NCI-H345 (cell line): ENCODE measurements at places on chromosomes 12 and 14.

GRCh38 chr12:127750076-127750840 is 516.7 kb upstream of the TMEM132C start:
- DNase-seq = no peak

DNA sequence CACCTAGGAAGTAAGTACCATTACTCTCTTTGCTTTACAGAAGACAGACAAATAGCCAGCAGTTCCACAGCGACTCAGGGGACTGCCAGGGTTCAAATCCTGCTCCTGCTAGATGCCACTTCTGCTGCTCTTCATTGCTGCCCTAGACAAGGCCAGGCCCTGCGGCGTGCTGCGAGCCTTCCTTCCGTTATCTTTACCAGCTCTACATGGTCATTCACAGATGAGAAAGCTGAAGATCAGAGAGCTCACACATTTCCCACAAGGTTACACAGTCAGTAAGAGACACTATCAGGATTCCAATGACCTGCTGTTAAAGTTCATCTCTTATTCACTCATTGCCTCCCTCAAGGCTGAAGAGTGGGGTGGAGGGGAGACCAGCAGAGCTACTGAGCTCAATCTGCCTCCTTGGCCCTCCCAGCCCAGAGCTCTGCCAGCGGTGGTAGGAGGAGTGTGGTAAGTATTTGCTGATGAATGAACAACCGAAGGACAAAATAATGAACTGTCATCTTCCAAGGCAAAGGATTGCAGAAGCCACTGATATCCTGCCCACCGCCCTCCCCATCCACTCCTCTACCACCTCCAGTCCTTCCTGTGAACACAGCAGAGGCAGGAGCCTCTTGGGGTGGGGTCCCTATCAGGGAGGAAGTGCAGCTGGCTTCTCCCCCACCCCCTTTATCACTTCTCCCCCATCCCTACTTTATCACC is 14.6 kb upstream of the HDAC7 start:
- DNase-seq = no peak

- DNase-seq = no peak
Measured at GRCh38 chr14:57833323-57833722, 32.6 kb downstream of the SLC35F4 start.

- no peak for DNase-seq
Measured at GRCh38 chr14:55789406-55789805, 209.4 kb downstream of the KTN1 start.

GRCh38 chr12:29869946-29870345 is 86.2 kb upstream of the TMTC1 start:
- no peak for DNase-seq

DNA sequence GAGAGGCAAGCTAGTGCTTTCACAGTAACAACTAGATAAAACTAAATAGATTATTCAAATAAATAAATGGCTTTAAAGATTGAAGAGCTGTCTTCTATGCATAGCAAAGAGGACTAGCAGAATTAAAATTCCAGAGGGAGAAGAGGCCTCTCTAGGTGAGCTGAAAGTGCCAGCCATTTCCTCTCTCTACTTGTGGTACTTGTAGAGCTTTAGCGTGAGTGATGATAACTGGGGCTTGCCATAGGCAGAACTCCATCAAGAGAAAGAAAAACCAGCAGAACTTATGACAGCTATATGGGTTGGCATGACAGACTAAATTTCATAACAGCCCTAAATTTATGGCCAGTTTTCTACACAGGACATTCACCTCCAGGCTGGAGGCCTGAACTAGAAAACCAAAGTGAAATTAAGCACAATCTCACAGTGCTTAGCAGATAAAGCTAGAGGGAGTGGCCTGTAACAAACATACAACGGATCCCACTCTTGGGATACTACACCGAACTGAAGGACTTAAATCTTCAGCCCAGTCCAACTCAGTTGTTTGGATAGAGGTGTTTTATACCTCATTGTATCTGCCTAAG is 11.0 kb downstream of the SPTLC2 start:
- no peak for DNase-seq

GRCh38 chr14:49687942-49688700 is at the start of gene POLE2:
TSS of gene POLE2 (minus strand) at chr14:49688214. CDS start at chr14:49688203, 11 bp downstream.
- DNase-seq = peak; percentile 80

GRCh38 chr14:85752175-85752574 is 222.2 kb downstream of the FLRT2 start:
- DNase-seq = no peak
